ENCODE measurements at places on chromosomes 2 and 18.

- DNase-seq, result no peak
Observed at GRCh38 chr2:177754492-177754873, 318.1 kb downstream of the PDE11A start.

GRCh38 chr2:195820373-195820772 is 163.3 kb downstream of the SLC39A10 start:
- no peak for DNase-seq

- no peak for DNase-seq
Observed at GRCh38 chr2:190327867-190328572, 8.4 kb upstream of the HIBCH start.

DNA sequence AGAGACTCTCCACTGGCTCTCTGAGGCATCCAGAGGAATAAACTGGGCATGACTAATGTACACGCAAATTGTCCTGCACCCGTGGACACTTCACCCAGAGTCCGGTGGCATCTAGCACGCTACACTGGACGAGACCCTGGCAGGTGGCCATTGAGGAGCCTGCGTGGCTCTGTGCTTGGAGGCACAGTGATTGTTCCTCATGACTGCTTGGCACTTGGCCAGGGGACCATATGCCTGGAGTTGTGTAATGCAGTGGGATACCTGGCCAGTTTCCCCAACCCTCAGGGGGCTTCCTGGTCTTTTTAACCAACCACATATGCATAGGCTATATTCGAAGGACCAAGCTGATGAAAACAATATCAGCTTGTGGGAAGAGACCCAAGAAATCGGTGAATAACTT is 66.6 kb downstream of the MTCL1 start:
- DNase-seq, result no peak

DNA sequence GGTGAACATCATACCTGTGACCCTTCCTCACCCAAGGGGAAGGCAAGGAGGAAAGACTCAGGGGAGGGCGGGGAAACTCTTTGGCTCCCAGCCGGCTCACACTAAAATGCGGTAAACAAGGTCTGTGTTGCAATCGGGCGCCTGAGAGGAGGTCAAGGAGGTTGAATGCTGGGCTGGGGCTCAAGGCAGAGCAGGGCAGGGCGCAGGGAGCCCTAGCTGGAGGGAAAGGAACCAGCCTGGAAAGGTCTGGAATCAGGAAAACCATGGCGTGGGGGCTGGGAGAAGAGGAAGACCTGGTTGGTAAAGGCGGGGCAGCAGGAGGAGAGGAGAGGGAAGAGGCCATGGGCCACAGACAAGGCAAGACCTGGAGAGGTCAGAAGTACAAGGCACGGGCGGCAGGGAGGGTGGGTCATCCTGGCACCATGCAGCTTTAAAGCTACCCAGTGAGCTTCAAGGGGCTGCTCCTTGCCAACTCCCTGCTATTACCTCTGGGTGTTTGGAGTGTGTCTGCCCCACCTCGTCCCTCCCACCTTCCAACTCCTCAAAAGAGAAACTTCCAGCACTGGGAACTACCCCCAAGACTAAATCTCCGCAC is 4.8 kb upstream of the TMEM37 start:
- no peak for DNase-seq

DNA sequence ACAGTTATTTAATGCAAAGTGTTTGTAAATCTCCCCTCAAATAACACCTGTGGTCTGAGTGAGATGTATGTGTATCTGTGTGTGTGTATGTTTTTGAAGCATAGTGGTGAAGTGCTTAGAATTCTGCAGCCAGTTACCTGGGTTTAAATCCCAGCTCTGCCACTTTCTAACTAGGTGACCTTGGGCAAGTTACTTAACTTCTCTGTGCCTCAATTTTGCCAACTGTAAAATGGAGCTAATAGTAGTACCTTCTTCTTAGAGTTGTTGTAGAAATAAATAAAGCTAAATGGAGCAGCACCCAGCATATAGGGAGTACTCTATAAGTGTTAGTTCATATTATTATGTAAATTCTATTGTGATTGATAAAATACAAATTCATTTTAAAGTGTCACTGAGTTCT is 48.9 kb downstream of the TGFA start:
- no peak for DNase-seq

GRCh38 chr2:174235680-174236079 is 12.7 kb downstream of the OLA1 start:
- no peak for DNase-seq

All from anterior cingulate cortex (tissue), 58 donors.